ENCODE measurements at places on chromosomes 6 and 20.

- H3K36me3 ChIP-seq: no peaks in the 10 kb centered on the region
- no peak overlapping the region for H3K4me3 ChIP-seq
- no peaks in the 10 kb centered on the region for H3K27me3 ChIP-seq
- H3K27ac ChIP-seq: no peak overlapping the region
Observed at GRCh38 chr6:125357515-125358256, 55.9 kb upstream of the HDDC2 start.

GRCh38 chr20:19071902-19072498 is 140.4 kb upstream of the SLC24A3 start:
- no peaks in the 10 kb centered on the region for H3K27me3 ChIP-seq
- no peak for DNase-seq
- H3K27ac ChIP-seq: no peak overlapping the region
- no peaks in the 10 kb centered on the region for H3K36me3 ChIP-seq

GRCh38 chr20:61809006-61809770 is 256.5 kb downstream of the TAF4 start:
- peaks cover 17% of the 10 kb centered on the region for H3K27me3 ChIP-seq
- H3K4me1 ChIP-seq: no peaks in the 10 kb centered on the region
- no peaks in the 10 kb centered on the region for H3K36me3 ChIP-seq
- DNase-seq: no peak
- no peak overlapping the region for H3K4me3 ChIP-seq

DNA sequence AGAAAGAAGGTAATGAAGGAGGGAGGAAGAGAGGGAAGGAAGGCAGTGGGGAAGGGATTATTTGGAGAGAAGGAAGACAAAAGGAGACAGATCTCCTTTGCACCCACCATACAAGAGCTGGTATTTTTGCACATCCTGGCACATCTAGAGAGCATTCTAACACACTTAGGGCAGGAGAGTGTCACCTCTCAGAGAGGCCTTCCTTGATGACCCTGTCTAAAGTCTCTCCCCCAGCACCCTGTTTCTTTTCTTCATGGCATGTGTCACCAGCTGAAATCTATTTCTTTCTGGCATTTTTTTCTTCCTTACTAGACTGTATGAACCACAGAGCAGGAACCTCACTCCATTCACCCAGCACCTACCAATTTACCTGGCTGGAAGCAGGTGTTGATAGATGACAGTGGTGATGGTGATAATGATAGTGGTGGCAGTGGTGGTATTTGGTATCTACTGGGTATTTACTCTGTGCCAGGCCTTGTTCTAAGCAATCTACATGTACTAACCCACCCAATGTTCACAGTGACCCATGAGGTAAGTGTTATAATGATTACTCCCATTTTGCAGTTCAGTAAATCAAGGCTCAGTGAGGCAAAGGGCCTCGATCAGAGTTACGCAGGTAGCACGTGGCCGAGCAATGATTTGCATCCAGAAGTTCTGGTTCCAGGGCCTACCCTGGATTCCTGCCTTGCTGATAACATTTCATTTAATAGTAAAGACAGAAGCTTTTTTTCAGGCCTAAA is 131.8 kb downstream of the NFATC2 start:
- H3K27ac ChIP-seq: no peak overlapping the region
- H3K4me1 ChIP-seq: no peaks in the 10 kb centered on the region
- no peak for DNase-seq
- no peaks in the 10 kb centered on the region for H3K36me3 ChIP-seq

GRCh38 chr6:389622-390021 is 1.9 kb upstream of the IRF4 start:
- no peak for DNase-seq
- H3K27ac ChIP-seq: no peak overlapping the region
- no peaks in the 10 kb centered on the region for H3K36me3 ChIP-seq
- no peaks in the 10 kb centered on the region for H3K4me1 ChIP-seq

- H3K27me3 ChIP-seq: no peaks in the 10 kb centered on the region
- no peak overlapping the region for H3K27ac ChIP-seq
- no peaks in the 10 kb centered on the region for H3K36me3 ChIP-seq
- H3K4me3 ChIP-seq: no peak overlapping the region
Observed at GRCh38 chr6:4496284-4496683, 279.9 kb upstream of the CDYL start.

- H3K27ac ChIP-seq: no peak overlapping the region
- no peaks in the 10 kb centered on the region for H3K27me3 ChIP-seq
- DNase-seq: no peak
- H3K4me1 ChIP-seq: no peaks in the 10 kb centered on the region
- no peak overlapping the region for H3K4me3 ChIP-seq
Observed at GRCh38 chr6:24477070-24477469, 12.3 kb downstream of the GPLD1 start.

DNA sequence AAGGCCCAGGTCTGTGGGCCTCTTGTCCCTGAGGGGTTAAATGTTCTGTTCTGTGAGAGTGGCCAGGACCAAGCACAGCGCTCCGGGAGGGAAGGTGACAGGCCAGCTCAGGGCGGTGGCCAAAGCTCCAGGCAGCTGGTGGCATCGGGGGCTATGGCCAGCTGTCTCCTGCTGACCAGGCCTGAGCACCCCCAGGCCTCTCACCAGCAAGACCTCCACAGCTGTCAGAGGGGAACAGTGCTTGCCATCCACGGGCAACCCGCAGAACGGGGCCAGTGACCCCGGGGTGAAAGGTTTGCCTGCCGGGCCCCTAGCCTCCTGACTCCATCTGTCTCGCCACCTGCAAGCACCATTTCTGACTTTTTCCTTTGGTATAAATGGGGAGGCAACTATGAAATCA is 46.0 kb downstream of the EYA2 start:
- no peaks in the 10 kb centered on the region for H3K4me1 ChIP-seq
- DNase-seq: no peak
- no peak overlapping the region for H3K27ac ChIP-seq
- no peaks in the 10 kb centered on the region for H3K36me3 ChIP-seq
- no peak overlapping the region for H3K4me3 ChIP-seq

GRCh38 chr20:61560361-61560853 is 308.3 kb downstream of the CDH4 start:
- peaks cover 8% of the 10 kb centered on the region for H3K4me1 ChIP-seq
- H3K27me3 ChIP-seq: no peaks in the 10 kb centered on the region
- peak; percentile 55 for DNase-seq
- no peaks in the 10 kb centered on the region for H3K36me3 ChIP-seq
- no peak overlapping the region for H3K4me3 ChIP-seq
- no peak overlapping the region for H3K27ac ChIP-seq

GRCh38 chr6:99427988-99428387 is 2.9 kb upstream of the PNISR start:
- no peak overlapping the region for H3K4me3 ChIP-seq
- H3K36me3 ChIP-seq: no peaks in the 10 kb centered on the region
- DNase-seq: no peak
- no peaks in the 10 kb centered on the region for H3K27me3 ChIP-seq
- peaks cover 10% of the 10 kb centered on the region for H3K4me1 ChIP-seq
- no peak overlapping the region for H3K27ac ChIP-seq

GRCh38 chr6:113271437-113271836 is 585.7 kb upstream of the MARCKS start:
- no peaks in the 10 kb centered on the region for H3K36me3 ChIP-seq
- no peak overlapping the region for H3K27ac ChIP-seq
- H3K4me1 ChIP-seq: no peaks in the 10 kb centered on the region
- DNase-seq: no peak

GRCh38 chr20:1776681-1777475 is 118.3 kb upstream of the SIRPA start:
- H3K4me1 ChIP-seq: no peaks in the 10 kb centered on the region
- peak; percentile 92 for DNase-seq
- peak overlapping the region; percentile 80 for H3K27ac ChIP-seq
- peak overlapping the region; percentile 85 for H3K4me3 ChIP-seq

GRCh38 chr6:45608252-45608913 is 230.6 kb upstream of the SUPT3H start:
- peak; percentile 76 for DNase-seq
- H3K27me3 ChIP-seq: no peaks in the 10 kb centered on the region
- H3K27ac ChIP-seq: peak overlapping the region; percentile 6
- no peak overlapping the region for H3K4me3 ChIP-seq

Data from fibroblast of lung (primary cell).